Activated T-helper 1 cell treated with anti-CD3 and anti-CD28 coated beads, Interleukin-2, amount 50 U/mL, for 16 hours (primary cell): ENCODE measurements at places on chromosomes 5 and 9.

GRCh38 chr5:150255659-150256409, 33.7 kb downstream of the CAMK2A start:
- no peak for DNase-seq

DNA sequence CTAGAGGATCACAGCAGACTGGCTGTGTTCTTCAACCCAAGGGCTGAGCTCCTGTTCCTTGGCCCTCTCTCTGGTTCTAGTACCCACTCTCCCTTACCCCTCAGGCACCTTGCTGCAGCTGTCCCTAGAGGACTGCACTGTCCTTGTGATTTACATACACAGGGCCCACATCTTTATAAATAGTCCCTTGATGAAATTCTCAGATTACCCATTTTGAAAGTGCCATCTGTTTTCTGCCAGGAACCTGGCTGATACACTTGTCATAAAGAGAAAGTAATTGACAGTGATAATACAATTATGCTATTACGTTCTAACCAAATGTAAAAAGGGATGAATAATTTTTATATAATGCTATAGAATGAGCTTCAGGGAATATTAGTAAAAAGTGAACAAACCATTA, 16.5 kb upstream of the SPARC start:
- DNase-seq: no peak

DNA sequence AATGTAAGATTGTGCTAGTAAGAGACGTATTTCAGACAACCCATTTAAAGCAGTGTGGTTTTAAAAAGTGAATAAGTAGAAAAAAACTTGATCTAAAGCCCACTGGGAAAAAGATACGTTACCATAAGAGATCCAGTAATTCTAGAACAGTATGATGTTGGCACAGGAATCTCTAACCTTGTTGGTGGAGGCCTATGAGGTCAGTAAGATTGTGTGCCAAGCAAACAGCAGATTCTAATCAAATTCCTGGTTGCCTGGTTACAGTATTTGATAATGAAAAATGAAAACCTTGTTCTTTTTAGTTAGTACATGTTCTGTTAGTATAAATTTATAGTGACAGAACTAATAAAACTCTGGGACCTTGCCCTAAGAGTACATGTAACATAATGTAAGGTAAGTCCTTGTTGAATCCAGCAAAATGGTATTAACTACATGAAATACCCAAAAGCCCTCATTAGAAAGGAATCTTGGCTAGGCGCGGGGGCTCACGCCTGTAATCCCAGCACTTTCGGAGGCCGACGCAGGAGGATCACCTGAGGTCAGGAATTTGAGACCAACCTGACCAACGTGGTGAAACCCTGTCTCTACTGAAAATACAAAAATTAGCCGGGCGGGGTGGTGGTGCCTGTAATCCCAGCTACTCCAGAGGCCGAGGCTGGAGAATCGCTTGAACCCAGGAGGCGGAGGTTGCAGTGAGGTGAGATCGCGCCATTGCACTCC, 33.2 kb upstream of the DMXL1 start:
- no peak for DNase-seq

DNA sequence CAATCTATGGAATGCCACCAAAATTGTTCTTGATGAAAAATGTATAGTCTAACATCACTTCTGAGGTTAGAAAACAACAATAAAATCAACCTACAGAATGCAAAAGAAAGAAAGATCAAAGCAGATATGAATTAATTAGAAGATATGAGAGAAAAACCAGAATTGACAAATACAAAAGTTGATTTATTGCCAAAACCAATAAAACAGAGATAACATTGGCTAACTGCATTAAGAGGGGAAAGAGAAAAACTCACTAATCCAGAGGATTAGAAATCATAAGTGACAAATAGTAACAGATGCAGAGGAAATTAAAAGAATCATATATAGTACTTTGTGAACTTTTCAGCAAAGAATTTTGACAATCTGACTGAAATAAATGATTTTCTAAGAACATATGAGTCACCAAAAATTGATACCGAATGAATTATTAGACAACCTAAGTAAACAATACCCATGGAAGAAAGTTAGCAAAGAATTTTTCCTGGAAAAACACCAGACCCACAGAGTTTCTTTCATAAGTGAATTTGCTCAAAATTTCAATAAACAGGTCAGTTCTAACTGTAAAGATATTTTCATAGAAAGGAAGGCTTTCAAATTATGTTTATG, 167.7 kb downstream of the AOPEP start:
- DNase-seq: no peak

- DNase-seq: no peak
These were observed 157.6 kb upstream of the TBC1D2 start for GRCh38 chr9:98413084-98413483.

DNA sequence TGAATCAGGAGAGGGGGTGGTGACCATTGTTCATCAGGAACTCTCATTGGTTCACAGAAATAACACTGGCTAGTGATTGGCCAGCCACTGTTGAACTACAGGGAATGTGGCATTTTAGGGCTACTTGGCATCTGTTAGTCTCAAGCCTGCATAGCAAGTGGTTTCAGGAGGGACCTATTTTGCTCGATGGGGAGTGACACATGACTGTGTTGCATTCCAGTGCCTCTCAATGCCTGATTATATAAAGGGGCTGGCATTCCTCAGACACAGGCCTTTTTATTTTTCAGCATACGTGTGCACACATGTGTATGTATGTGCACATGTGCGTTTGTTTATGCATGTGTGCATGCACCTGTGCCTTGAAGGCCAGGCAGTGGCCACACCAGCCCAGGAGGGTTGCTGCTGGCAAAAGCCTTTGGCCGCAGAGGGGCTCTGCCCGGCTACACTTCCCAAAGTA, 23.2 kb downstream of the FGD3 start:
- no peak for DNase-seq

DNA sequence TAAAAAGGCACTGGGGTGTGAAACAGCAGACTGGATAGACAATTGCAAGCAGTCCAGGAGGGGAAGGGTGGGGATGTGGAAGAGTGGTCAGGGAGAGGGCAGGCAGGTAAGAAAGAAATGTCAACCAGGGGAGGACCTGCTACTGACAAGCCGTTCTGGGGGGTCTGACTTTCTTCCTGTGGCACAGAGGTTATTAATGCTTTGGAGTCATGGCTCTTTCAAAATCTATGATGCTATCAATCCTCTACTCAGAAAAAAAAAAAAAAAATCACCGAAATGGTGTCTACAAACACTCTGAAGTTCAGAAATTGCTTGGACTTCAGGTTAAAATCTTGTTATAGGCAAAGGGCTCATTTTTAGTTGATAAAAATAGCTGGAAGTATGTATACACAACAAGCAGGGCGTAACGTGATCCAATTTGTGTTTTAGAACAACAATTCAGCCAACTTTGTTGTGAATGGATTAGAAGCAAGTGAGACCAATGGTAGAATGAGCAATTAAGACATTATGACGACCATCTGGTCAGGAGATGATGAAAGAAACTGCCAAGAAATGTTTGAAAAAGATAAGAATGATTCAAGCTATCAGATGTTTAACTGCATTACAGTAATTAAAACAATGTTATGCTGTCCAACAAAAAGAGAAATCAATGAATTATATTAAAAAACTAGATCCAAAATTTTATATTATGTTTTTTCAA, 255.2 kb downstream of the DEPDC1B start:
- no peak for DNase-seq

DNA sequence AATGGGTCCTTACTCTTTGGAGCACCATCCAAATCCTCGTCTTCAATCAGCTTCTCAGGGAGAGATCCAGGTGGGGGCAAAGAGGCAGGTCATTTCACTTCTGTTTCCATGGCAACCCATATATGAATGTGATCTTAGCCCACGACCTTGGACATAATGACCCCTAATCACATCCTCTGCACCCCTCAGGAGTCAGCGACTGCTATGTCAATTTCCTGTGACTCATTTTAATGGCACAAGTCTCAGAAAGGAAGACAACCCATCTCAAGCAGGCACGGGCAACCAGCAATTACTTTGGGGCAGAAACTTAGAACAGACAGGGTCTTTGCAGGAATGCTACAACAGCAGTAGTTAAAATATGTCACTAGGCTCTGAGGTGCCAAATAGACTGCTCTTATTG, 591.2 kb downstream of the TLR4 start:
- DNase-seq: no peak

GRCh38 chr5:73213566-73213998, 40.6 kb downstream of the TMEM174 start:
- DNase-seq: no peak

GRCh38 chr9:98555651-98556465, 152.9 kb downstream of the GABBR2 start:
- DNase-seq: no peak

GRCh38 chr5:6108540-6108848, 269.9 kb downstream of the MED10 start:
- no peak for DNase-seq

GRCh38 chr5:124262470-124262869, 484.0 kb downstream of the ZNF608 start:
- no peak for DNase-seq

GRCh38 chr9:93127395-93127911, 6.6 kb downstream of the NINJ1 start:
- no peak for DNase-seq

DNA sequence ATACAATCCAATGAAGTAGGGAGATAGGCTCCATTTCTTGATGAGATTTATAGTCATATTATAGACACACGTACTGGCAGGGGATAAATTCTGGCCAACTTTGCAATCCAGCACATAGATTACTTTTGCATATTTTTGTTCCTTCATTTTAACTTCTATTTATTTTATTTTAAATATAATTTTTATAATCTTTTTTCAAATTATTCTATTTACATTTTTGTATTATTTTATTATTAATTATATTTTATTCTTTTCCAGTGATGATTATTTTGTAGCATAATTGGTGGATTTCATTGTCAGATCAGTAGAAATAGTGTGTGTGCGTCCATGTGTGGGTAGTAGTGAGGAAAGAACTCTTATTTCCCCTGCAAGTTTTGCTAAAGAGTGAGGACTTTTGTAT, 980.1 kb upstream of the TYRP1 start:
- DNase-seq: no peak

DNA sequence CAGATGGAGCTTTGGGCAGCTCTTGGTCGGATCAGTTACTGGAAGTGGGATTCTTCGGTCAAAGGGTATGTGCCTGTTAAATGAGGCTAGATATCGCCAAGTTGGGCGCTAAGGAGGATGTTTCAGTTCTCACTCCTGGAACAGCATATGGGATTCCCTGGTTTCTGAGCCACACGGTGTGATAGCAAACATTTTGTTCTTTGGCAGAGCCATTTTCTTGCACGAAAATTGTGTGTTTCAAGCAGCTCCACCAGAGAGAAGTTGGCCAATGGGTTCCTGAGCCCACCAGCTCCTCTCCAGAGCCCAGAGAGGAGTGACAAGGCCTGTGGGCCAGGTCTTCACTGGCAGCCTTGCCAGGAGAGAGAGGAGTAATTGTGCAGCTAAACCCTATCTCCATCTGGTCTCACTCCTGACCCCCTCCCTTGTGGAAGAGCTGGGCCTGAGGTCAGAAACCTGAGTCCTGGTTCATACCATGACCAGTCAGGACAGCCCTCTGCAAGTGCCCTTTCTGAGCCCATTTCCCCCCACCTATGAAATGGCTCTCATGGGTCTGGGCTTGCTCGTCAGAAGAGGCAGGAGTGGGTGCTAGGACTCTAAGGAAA, 10.7 kb upstream of the SLC6A7 start:
- no peak for DNase-seq

DNA sequence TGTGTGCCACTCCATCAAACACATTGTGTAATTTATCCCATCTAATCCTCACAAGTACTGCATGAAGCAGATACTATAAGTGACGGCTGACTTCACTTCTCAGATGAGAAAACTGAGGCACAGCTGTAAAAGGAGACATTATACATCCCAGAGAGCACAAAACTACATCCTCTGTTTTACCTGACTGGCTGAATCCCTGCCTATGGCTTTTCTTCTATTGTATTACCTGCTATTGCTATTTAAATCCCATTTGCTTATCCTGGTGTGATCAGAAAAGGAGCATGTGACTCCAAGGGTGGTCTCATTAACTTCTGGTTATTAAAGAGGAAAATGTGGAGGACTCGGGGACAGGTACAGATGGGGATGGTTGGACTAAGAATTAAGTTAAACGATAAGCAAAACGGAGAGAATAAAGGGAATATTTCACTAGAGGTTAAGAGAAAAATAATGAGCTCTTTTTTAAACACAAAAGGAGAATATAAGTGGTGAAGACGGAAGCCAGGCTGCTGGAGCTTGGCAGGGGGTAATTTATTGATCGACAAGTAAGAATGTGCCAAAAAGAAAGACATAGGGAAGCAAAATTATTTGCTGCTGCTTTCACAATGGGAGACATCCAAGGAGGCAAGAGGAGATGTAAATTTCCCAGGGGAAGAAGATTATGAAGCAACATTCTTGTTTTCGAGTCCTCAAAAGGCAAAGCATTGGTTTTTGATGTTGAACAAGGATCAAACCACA, 155.7 kb upstream of the GPR151 start:
- DNase-seq: no peak

- no peak for DNase-seq
These were observed 13.2 kb upstream of the AUH start for GRCh38 chr9:91374939-91375338.

DNA sequence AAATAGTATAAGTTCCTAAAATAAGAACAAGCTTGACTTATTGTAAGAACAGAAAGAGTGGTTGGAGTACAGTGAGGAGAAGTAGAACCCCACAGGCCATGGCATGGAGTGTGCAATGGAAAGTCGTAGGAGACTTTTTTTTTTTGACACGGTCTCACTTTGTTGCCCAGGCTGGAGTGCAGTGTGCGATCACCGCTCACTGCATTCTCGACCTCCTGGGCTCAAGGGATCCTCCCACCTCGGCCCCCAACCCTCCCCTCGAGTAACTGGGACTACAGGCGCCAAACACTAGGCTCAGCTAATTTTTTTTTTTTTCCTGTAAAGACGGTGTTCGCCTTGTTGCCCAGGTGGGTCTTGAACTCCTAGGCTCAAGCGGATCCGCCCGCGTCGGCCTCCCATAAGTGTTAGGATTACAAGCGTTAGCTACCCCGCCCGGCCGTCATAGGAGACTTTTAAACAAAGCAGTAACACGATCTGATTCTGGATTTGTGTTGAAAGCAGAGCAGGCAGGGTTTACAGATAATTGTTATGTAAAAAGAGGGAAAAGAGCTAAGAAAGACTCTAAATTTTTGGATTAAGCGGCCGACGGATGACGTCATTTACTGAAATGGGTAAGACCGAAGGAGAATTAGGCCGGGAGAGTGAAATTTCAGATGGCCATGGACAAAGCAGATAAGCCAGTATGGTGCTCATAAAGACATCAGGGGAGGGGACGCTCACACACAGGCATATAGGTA, 752 bp downstream of the TSTD2 start:
- DNase-seq: no peak

- DNase-seq: no peak
These were observed 105.9 kb upstream of the IER5L start for GRCh38 chr9:129283705-129284606.

- no peak for DNase-seq
These were observed 234.4 kb upstream of the VLDLR start for GRCh38 chr9:2387166-2387565.
